Nephron progenitor cell (in vitro differentiated cells): ENCODE measurements at places on chromosomes 16 and 17.
A peak's percentile ranks its signal among the peaks of the same experiment; 100 is the strongest.

GRCh38 chr17:19873346-19873745, 5.6 kb upstream of the ULK2 start:
- no peak for DNase-seq

- no peak for DNase-seq
These were observed 14.8 kb upstream of the KPNB1 start for GRCh38 chr17:47634870-47635269.

GRCh38 chr17:27226611-27227230, 67.2 kb upstream of the WSB1 start:
- DNase-seq = no peak

DNA sequence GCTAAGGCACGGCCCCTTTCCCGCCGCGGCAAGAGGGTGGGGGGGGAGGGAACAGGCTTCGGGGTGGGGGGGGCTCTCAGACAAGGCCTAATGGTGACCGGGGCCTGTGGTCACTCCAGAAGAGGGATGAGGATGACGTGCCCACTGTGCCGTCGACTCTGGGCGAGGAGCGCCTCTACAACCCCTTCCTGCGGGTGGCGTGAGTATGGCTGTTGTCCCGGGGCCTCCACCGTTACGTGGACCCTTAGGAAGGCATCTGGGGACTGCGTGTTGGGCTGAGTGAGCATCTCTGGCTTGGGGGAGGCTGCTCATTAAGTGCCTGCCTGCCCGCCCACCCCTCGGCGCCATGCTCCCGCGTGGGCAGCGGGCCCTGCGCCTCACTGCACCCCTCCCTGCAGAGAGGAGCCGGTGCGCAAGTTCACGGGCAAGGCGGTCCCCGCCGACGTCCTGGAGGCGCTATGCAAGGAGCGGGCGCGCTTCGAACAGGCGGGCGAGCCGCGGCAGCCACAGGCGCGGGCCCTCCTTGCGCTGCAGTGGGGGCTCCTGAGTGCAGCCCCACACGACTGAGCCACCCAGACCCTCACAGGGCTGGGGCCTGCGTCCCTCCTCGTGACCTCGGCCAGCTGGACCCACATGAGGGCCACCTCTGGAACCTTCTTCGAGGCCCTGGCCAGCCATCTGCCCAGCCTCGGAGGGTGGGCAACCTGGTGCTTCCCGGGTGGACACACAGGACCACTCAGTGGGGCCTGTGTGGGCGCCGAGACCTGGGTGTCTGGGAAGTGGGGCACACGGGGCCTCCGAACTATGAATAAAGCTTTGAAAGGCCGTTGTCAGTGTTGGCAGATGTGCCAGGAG, 2.2 kb downstream of the HAGHL start:
- DNase-seq = no peak

GRCh38 chr16:57203451-57203850, 17.3 kb downstream of the RSPRY1 start:
- DNase-seq = no peak

DNA sequence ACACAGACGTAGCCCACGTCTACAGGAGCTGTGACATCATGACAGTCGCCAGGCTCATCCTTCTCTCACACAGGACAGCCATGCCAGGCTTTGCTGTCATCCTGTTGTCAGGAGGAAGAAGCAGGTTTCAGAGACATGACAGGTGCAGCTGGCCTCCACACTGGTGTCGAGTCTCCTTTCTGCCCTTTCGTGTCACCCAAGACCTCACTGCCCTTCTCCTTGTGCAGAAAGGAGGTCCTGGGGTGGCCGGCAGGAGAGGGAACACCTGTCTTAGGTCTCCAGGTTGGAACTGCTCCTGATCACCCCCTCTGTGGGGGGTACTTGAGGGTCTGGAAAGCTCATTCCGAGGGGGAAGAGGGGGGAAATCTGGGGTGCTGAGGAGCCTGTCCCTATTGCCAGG, 41.6 kb upstream of the IRF8 start:
- no peak for DNase-seq

GRCh38 chr17:76585649-76586593, at the start of gene ST6GALNAC2:
Gene ST6GALNAC2, minus strand, starts transcription at chr17:76585860. Its CDS starts 52 bp downstream, at chr17:76585808.
- peak; percentile 64 for DNase-seq

- no peak for DNase-seq
These were observed 22.8 kb downstream of the ATP6V0D1 start for GRCh38 chr16:67458121-67458641.

GRCh38 chr17:38896346-38896954, 26.6 kb downstream of the LASP1 start:
- DNase-seq = peak; percentile 41

- peak; percentile 37 for DNase-seq
These were observed 24.3 kb upstream of the TMEM220 start for GRCh38 chr17:10754109-10754508.

DNA sequence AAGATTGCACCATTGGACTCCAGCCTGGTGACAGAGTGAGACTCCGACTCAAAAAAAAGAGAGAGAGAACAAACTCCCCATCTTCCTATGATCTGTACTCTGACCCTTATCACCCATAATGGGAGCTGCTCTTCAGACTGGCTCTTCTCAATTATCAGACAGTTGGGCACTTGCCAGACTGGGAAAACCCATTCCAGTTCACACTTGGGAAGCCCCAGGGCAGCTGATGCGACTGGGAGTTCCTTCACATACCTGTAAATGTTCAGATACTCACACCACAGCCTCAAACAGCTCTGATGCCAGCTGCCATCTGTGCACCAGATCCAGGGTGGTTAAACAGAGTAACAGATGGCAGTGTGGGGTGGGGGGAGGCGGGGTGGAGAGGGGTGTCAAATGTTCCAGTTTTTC, 23.8 kb upstream of the TMEM101 start:
- DNase-seq = no peak

DNA sequence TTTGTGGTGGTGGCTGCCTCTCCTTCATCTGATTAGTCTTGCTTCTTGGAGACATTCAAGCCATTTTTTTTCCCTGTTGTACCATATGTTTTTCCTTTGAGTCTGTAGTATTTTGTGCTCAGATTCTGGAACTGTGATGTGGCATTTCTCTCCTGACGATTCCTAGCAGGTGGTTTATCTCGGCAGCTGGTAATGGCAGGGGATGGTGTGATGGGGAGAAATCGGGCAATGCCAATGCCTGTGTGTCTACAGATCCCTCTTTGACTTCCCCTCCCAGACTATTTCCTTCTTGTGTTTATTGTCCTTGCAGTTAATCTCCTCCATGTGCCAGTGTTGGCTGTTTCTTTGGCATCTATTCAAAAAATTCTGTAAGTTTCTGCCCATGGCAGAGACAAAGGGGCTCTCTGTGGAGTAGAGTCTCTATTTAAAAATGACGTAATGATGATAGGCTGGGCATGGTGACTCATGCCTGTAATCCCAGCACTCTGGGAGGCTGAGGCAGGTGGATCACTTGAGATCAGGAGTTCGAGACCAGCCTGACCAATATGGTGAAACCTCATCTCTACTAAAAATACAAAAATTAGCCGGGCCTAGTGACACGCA, 90.2 kb upstream of the ERCC4 start:
- DNase-seq = no peak

DNA sequence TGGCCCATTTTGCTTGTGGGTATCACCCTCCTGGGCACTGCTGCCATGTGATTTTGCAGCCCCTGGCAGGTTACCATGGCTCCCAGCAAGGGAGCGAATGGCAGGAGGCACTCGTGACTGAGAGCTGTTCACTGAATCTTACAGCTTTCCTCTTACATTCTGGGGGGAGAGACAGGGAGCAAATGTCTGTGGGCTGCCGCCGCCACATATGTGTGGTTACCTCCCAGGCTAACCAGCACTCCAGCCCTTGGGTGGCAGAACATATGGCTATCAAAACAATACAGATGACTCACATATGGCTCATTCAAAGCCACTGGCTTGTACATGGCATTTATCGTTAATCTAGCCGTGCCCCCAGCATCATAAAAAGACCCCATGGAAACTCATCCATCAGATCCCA, 19.8 kb downstream of the GTF3C1 start:
- DNase-seq = no peak

GRCh38 chr16:87464691-87465300, 28.0 kb downstream of the ZCCHC14 start:
- no peak for DNase-seq

- DNase-seq = no peak
These were observed 3.6 kb upstream of the ANKFY1 start for GRCh38 chr17:4267402-4267801.

DNA sequence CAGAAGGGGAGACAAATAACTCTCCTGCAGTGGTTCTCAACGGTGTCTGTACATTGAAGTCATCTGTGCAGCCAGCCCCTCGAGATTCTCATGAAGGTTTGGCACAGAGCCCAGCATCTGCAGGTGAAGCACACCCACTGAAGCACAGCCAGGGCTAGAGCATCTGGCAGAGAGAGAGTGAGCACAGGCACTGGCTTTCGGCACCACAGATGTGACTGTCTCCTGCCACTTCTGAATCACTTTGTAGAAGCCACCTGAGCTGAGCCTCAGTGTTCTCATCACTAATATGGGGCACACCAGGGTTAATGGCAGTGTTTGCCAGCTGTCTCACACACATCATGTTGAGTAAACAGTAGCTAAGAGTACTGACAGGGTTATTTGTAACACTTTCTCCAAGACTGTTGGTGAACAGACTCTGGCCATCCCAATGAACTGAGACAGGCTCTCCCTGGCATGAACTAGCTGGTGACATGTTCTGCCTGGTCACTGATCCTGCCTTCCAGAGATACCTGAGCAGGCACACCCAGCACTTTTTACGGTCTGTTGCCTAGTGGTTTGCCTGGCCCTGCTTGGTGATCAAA, 10.9 kb downstream of the HSPB9 start:
- no peak for DNase-seq

DNA sequence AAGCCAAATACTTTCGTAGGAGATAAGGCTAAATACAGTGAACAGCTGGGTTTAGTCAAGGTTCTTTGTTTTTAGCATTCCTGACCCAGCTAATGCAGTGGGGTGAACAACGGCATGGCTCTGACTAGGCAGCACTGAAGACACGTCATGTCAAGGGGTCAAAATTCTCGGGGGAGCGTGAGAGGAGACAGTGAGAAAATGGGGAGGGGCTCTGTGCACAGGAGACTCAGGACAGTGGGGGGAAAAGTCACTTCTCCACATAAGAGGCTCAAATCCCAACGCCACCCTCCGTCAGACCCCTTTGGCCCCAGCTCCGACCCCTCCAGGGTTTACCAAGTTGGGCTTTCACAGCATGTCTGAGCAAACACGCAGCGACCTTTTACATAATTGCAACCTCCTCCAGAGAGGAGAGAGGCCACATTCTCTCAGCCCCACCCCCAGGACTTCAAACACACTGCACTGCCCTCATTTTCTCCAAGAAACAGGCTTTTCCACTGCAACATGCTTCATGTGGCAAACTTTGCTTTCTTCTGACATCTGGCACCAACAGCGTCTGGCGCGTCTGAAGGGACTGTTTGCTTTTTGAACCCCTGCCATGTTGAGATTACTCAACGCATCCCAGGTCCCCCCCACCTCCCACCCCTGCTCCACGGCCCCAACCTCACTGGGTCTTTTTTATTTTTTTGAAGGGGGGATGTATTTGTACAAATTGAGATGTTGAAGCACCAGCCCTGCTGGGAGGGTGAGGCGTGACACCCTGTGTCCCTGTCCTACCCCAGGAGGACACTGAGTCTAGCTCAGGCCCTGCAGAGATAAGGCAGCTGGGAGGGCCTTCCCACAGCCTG, 30.0 kb downstream of the AXIN2 start:
- peak; percentile 50 for DNase-seq

GRCh38 chr17:15654886-15655561, 29.1 kb downstream of the TRIM16 start:
- no peak for DNase-seq

DNA sequence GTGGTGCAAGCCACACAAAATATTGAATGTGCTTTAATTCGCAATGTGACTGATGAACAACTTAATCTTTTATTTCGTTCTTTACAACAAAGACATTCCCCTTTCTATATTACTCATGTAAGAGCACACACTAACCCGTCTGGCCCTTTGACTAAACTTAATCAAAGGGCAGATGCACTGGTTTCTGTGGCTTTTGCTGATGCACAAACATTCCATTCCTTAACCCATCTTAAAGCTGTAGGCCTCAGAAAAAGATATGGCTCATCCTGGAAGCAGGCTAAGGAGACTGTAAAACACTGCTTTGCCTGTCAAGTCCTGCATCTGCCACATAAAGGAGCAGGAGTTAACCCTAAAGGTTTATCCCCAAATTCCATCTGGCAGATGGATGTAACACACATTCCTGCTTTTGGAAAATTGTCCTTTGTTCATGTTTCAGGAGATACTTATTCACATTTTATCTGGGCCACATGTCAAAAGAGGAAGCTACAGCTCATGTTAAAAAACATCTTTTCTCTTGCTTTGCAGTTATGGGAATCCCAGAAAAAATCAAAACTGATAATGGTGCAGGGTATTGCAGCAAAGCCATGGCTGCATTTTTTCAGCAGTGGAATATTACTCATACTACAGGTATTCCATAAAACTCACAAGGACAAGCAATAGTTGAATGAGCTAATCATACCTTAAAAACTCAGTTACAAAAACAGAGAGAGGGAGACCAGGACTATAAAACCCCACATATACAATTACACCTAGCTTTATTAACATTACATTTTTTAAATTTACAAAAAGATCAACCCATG, 137.2 kb downstream of the AHSP start:
- no peak for DNase-seq

DNA sequence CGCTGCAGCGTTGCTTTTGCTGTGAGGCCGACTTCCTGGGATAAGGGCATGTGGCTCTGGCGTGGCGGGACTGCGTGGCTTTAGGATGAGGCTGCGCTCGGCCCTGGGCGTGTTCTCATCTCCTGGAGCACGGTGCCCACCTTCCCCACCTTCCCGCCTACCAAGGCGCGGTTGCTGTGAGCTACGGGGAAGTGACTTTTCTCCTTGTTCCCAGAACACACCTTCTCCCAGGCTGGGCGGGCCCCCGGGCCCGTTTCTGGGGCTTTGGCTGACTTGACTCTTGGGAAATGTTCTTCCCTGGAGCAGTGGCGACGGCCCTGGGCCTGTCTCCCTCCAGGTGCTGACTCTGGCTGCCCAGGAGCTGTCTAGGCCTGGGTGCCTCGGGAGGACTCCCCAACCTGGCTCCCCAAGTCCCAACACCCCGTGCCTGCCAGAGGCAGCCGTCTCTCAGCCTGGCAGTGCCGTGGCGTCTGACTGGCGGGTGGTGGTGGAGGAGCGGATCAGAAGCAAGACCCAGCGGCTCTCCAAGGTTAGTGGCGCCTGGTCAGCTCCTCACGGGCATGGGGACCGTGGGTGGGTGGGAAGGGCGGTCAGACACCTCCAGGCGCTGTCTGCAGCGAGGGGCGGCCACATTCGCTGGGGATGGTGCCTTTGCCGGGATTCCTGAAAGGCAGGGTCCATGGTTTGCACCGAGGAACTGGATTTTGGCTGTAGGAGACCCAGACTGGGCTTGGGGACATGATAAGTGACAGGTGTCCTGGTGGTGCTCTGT, 12.1 kb downstream of the TELO2 start:
- DNase-seq = no peak

- DNase-seq = peak; percentile 71
These were observed 367 bp downstream of the MGRN1 start for GRCh38 chr16:4624827-4625559.

DNA sequence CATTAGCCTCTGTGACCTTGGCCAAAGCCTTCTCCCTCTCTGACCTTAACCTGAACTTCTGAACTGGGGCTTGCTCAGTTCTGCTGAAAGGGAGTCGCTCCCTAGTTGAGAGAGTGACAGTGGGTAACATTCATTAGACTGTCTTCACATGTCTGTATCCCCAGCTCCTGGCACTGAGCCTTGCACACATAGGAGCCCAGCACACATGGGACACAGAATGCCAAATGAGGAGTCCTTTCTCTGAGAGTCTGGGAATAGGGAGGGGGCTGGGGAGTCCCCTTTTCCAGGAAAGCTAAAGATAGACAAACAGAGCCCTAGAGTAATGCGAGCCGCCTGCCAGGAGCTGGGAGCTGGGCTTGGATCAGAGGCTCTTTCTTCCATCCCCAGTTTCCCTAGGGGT, 2.5 kb downstream of the TAC4 start:
- DNase-seq = no peak
